Nephron progenitor cell (in vitro differentiated cells): ENCODE measurements at places on chromosomes 3 and 15.

- no peak for DNase-seq
These were observed 149.7 kb upstream of the LRRFIP2 start for GRCh38 chr3:37324131-37324530.

DNA sequence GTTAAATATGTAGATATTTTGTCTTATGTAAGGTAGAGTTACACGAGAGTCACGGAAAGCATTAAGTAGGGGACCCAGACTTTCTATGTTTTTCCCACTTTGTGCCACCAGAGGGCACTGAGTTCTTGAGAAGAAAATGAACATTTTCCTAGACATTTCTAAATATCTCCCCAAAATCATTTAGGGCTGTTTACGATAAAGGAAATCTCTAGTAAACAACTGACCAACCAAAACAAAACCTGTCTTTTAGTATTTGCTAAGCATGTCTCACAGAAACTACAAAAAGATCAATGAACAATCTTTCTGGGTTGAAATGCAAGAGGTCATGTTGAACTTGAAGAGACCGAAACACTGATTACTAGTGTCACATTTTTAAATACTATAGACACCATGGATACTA, 16.1 kb downstream of the POU1F1 start:
- peak; percentile 58 for DNase-seq

DNA sequence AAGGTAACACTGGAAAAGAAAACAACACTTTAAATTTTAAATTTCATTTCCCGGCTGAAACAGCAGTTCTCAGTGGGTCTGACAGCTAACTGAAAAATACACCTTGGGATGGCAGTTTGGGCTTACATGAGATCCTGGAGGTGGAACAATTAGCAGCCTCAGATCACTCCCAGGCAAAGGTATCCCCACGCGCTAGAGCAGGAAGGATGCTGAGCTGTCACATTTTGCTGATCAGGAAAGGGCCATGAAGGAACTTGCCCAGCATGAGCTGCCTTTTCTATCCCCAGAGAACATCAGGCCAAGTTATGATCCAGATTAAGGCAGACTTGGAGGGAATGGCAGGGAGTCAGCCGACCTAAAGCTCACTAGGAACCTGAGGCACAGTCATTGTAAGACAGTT, 204.8 kb upstream of the SLC2A2 start:
- DNase-seq: no peak

GRCh38 chr3:158102242-158103080, 3.8 kb downstream of the SHOX2 start:
- no peak for DNase-seq

GRCh38 chr3:16824081-16824696, 60.6 kb upstream of the PLCL2 start:
- DNase-seq: no peak

GRCh38 chr3:187954873-187955586, 198.9 kb upstream of the LPP start:
- no peak for DNase-seq

GRCh38 chr15:91136386-91136923, 36.4 kb downstream of the SV2B start:
- no peak for DNase-seq

GRCh38 chr15:52735231-52736089, 54.7 kb downstream of the ONECUT1 start:
- DNase-seq: peak; percentile 73

GRCh38 chr15:90844696-90845095, 23.7 kb upstream of the FURIN start:
- DNase-seq: no peak

DNA sequence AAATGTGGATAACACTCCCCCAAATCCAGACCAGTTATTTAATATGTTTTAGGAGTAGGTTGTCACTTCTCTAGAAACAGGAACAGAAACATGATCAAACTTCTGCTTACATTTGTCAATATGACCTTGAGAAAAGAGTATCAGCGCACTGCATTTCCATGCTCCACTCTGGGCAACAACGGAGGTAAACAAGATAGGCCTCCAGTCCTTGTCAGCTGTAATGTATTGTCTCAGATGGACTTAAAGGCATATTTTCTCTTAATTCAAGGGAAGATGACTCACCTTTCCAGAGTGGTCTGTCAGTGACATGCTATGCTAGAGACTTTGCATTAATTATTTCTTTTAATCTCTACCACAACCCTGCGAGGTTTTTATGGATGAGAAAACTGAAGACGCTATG, 51.6 kb upstream of the TCF12 start:
- DNase-seq: no peak

- no peak for DNase-seq
These were observed 139.4 kb downstream of the OPA1 start for GRCh38 chr3:193732391-193732790.

DNA sequence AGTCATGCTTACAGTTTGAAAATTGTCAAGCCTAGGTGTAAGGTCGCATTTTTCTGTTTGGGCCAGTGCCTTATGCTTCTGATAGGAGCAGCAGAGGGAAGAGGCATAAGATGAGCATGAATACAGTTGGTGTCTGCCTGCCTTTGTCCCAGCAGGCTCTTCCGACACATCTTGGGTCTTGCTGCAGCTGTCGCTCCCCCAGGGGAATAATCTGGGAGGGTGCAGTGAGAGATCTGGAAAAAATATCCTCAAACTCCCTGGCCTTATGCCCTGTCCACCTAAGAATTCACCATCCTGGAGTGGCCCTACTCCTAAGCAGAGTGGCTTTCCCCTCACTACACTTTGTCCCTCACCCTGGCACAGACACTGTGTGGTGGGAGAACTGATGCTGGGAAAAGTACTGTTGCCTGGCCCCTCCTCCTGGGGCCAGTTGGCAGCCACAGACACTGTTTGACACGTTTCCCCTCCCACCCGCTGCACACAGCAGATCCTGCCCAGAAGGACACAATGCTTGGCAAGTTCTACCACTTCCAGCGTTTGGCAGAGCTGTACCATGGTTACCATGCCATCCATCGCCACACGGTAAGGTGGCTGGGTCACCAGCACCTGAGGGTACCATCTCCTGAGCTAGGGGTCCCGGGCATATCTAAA, 21.1 kb upstream of the RHO start:
- no peak for DNase-seq

DNA sequence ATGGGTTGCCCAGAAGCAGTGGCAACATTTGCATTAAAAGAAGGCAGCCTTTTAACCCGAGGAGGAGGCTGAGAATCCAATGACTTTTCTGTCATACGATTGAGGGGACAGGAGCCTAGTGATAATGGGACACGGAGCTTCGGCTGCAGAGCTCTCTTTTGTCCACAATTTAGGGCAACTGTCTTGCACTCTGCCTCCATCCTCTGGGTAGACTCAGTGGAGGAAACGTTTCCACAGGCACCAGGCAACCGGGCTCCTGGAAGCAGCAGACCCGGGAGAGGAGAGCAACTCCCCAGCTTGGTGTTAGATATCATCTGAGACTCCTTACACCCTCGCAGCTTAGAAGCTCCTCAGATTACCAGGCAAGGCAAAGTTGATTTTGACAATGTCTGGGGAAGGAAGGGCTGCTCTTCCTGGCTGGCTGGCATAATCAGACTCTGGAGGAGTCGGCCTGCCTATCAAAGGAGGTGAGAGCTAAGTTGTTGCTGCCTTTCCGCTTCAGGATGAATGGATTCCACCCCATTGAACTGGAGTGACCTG, 43.5 kb upstream of the RNU6-1 start:
- DNase-seq: peak; percentile 27

DNA sequence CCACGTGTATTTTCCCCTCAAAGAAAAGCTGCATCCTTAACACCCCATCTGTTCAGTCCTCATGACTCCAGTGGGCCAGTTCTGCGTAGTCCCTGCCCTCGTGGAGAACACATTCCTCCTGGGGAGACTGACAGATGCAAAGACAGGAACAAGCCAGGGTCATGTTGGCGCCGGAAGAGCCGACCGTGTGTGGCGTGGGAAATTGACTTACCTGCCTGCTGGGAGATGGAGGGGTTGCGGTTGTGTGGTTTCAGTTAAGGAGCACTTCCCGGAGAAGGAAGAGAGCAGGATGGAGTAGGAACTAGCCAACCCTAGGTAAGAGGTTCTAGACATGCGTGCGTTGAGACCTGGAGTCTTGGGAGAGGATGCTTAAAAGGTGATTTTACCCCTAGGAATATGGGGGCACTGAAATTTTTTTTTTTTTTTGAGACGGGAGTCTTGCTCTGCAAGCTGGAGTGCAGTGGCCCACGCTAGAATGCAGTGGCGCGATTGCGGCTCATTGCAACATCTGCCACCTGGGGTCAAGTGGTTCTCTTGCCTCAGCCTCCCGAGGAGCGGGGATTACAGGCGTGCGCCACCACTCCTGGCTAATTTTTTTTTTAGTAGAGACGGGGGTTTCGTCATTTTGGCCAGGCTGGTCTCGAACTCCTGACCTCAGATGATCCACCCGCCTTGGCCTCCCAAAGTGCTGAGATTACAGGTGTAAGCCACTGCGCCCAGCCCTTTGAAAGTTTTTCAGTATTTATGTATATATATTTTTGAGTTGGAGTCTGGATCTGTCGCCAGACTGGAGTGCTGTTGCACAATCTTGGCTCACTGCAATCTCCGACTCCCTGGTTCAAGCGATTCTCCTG, 1.4 kb downstream of the VHL start:
- no peak for DNase-seq

GRCh38 chr3:178634975-178635374, 98.7 kb downstream of the KCNMB2 start:
- no peak for DNase-seq

- DNase-seq: no peak
These were observed 74.3 kb downstream of the CRYBG3 start for GRCh38 chr3:97896129-97896528.

- peak; percentile 69 for DNase-seq
These were observed 620 bp downstream of the ABHD5 start for GRCh38 chr3:43691120-43691995.

DNA sequence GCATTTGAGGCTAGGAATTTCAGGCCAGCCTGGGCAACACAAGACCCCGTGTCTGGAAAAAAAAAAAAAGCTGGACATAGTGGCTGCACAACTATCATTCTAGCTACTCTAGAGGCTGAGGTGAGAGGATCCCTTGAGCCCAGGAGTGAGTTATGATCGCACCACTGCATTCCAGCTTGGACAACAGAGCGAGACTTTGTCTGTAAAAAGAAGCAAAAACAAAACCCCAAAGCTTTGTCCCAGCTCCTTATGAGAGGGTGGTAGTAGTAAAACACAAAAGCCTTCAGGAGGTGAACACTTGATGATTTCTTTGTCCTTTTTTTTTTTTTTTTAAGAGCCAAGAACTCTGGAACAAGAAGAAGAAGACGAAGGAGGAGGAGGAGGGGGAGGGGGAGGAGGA, 1.1 kb upstream of the CD200 start:
- no peak for DNase-seq
